ENCODE measurements at places on chromosomes 7 and 10. TPM values are rescaled to one million over a fixed set of nuclear protein-coding genes. Genes with fewer than 3 reads are reported as not detected.
A peak's percentile ranks its signal among the peaks of the same experiment; 100 is the strongest.

JAKMIP3 gene
- 1.4 TPM for total RNA-seq

GRCh38 chr7:32516551-32517100, 21.3 kb downstream of the AVL9 start:
- H3K27ac ChIP-seq, result no peak overlapping the region
- no peaks in the 10 kb centered on the region for H3K36me3 ChIP-seq
- no peaks in the 10 kb centered on the region for H3K27me3 ChIP-seq
- peaks cover 16% of the 10 kb centered on the region for H3K4me1 ChIP-seq

DNA sequence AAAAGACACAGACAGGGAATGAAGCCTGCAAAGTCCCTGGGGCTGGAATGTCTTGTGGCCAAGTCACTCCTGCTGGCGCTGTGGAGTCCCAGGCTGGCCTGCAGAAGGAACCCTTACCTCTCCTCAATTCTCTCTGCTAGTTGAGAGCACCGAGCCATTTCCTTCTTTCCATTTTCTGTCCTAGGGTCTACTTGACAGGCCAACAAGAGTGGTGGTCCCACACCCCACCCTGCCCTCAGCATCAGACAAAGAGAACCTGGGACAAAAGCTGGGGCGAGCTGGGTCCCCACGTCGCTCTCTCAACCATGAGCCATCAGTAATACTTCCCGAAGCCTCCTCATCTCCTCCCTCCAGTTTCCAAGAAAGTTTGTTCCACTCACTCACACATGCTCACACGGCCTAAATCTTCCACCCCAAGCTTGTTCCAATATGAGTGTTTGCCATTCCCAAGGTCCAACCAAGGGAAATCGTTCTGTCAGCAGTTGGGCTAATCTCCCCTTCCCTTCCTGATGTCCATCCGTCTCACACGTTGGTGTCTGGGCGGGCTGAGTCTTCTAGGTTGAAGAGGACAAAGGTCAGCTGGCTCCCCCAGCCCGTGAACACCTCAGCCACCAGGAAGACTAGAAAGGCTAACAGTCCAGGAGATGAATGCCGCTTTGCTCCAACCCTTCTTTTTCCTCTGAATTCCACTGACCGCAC, 44.3 kb downstream of the CLEC2L start:
- no peak for DNase-seq
- no peaks in the 10 kb centered on the region for H3K27me3 ChIP-seq
- peaks cover 20% of the 10 kb centered on the region for H3K36me3 ChIP-seq
- no peak overlapping the region for H3K27ac ChIP-seq
- H3K4me1 ChIP-seq, result no peaks in the 10 kb centered on the region

- H3K4me1 ChIP-seq, result no peaks in the 10 kb centered on the region
- no peak overlapping the region for H3K27ac ChIP-seq
- no peaks in the 10 kb centered on the region for H3K36me3 ChIP-seq
- DNase-seq, result no peak
- H3K27me3 ChIP-seq, result no peaks in the 10 kb centered on the region
- H3K4me3 ChIP-seq, result no peak overlapping the region
Measured at GRCh38 chr10:58201704-58202103, 66.0 kb downstream of the IPMK start.

DYNC1I1 gene
- total RNA-seq, result 24.6 TPM

DNA sequence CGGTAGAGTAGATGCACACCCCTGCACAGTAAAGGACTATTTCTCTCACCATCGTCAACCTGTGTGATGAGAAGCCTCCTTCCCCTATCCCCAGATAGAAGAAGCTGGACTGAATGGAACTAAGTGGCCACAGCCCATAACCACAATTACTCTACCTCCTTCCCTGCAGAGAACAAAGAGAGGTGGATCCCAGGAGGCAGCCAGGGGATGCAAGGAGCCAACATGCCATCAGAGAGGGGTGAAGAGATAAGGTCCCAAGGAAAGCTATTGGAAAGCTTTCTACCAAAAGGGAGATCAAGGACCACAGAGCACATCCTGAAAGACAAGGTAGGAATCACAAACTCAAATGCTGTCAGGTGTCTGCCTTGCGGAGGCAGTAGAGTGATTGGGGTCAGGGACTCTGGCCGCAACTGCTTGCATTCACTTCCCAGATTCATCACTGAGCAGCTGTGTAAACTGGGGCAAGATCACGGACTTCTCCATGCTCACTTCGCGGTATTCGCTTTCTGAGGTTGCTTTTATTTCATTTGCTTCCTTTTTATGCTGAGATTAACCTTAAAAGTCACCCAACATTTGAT, 81.6 kb upstream of the MYO3A start:
- H3K36me3 ChIP-seq, result no peaks in the 10 kb centered on the region
- no peak for DNase-seq

GRCh38 chr10:59880019-59880717, 26.2 kb downstream of the CCDC6 start:
- H3K27me3 ChIP-seq, result no peaks in the 10 kb centered on the region
- H3K4me3 ChIP-seq, result no peak overlapping the region
- H3K36me3 ChIP-seq, result no peaks in the 10 kb centered on the region
- H3K4me1 ChIP-seq, result peaks cover 36% of the 10 kb centered on the region

DNA sequence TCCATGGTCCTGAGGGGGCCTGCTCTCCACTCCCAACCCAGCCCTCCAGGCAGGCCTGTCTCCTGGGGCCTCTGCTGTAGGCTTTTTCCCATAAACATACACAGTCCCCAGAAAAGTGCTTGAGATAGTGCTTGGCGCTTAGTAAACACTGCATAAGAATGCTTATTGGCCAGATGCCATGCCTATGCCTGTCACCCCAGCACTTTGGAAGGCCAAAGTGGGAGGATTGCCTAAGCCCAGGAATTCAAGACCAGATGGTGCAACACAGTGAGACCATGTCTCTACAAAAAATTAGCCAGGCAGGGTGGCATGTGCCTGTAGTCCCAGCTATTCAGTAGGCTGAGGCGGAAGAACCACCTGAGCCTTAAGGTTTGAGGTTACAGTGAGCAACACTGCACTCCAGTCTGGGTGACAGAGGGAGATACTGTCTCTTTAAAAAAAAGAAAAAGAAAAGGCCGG, 24.6 kb upstream of the ASL start:
- no peaks in the 10 kb centered on the region for H3K4me1 ChIP-seq
- H3K4me3 ChIP-seq, result no peak overlapping the region
- no peak overlapping the region for H3K27ac ChIP-seq
- H3K36me3 ChIP-seq, result no peaks in the 10 kb centered on the region
- no peaks in the 10 kb centered on the region for H3K27me3 ChIP-seq

STK17A gene
- 55.5 TPM for total RNA-seq

GRCh38 chr7:101031082-101031481, 11.2 kb downstream of the MUC17 start:
- DNase-seq, result no peak
- no peaks in the 10 kb centered on the region for H3K36me3 ChIP-seq
- H3K4me3 ChIP-seq, result no peak overlapping the region
- H3K4me1 ChIP-seq, result no peaks in the 10 kb centered on the region
- no peaks in the 10 kb centered on the region for H3K27me3 ChIP-seq
- no peak overlapping the region for H3K27ac ChIP-seq

GRCh38 chr10:51313773-51314478, 239.6 kb downstream of the PRKG1 start:
- H3K27ac ChIP-seq, result no peak overlapping the region
- H3K27me3 ChIP-seq, result no peaks in the 10 kb centered on the region
- H3K36me3 ChIP-seq, result no peaks in the 10 kb centered on the region
- no peak for DNase-seq
- no peak overlapping the region for H3K4me3 ChIP-seq

- H3K27me3 ChIP-seq, result no peaks in the 10 kb centered on the region
- no peaks in the 10 kb centered on the region for H3K36me3 ChIP-seq
- H3K4me1 ChIP-seq, result no peaks in the 10 kb centered on the region
- no peak overlapping the region for H3K4me3 ChIP-seq
- no peak overlapping the region for H3K27ac ChIP-seq
Measured at GRCh38 chr7:69889976-69890351, 291.7 kb downstream of the AUTS2 start.

- H3K36me3 ChIP-seq, result no peaks in the 10 kb centered on the region
- H3K27ac ChIP-seq, result no peak overlapping the region
- H3K27me3 ChIP-seq, result no peaks in the 10 kb centered on the region
- H3K4me1 ChIP-seq, result no peaks in the 10 kb centered on the region
- no peak overlapping the region for H3K4me3 ChIP-seq
- DNase-seq, result no peak
Measured at GRCh38 chr7:7426676-7427075, 109.0 kb downstream of the COL28A1 start.

DNA sequence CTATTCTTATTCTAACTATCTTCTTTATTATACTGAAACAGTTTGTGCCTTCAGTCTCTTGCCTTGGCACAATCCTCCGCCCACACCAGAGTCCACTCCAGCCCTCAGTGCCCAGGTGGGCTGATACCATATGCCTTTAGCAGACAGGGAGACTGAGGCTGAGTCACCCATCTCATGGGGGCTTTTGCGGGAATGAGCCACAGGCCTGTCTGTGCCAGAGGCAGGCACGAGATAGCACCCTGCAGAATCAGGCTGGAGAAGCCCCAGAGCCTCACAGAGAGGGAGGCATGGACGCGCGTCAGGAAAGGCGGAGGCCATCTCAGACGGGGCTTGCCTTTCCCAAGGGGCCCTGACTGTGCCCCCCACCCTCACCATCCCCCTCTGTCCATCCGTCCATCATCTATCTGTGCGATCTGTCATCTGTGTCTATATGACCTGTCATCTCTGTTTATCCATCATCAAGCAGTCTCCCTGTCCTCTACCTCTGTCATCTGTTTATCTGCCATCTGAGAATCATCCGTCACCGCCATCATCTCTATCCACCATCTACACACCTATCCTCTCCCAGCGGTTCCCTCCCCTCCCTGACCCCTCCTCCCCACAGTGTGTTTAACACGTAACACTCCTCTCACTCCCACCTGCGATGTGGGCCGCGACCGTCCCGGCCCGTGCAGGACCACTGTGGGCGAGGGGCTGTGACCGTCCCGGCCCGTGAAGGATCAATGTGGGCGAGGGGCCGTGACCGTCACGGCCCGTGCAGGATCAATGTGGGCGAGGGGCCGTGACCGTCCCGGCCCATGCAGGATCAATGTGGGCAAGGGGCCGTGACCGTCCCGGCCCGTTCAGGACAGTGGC, 7.3 kb upstream of the ADAP1 start:
- H3K27ac ChIP-seq, result no peak overlapping the region
- H3K4me1 ChIP-seq, result peaks cover 41% of the 10 kb centered on the region
- H3K27me3 ChIP-seq, result no peaks in the 10 kb centered on the region
- H3K36me3 ChIP-seq, result peaks cover 2% of the 10 kb centered on the region
- no peak overlapping the region for H3K4me3 ChIP-seq

DNA sequence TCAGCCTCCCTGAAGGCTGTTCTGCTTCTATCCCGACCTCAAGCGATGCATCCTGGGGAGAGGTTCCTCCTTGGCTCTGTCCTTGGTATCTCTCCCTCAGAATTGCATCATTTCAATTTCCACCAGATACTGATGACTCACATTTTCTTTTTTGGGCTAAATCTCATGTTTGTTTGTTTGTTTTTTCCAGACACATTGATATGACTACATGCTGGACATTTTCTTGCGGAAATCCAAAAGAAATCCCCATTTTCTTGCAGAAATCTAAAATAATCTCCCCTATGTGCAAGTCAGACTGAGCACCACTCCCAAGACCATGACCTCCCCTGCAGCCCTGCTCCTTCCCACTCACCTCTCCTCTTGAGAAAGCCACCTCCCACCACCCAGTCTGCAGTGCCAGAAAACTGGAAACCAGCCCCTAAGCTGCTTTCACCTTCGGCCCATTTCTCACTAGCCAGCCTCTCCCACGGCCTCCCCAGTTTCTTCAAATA, 260.2 kb upstream of the PRKCQ start:
- DNase-seq, result no peak
- H3K4me1 ChIP-seq, result no peaks in the 10 kb centered on the region
- no peaks in the 10 kb centered on the region for H3K36me3 ChIP-seq
- H3K4me3 ChIP-seq, result no peak overlapping the region
- no peak overlapping the region for H3K27ac ChIP-seq
- no peaks in the 10 kb centered on the region for H3K27me3 ChIP-seq

- no peak for DNase-seq
- H3K4me1 ChIP-seq, result no peaks in the 10 kb centered on the region
- H3K36me3 ChIP-seq, result no peaks in the 10 kb centered on the region
- no peak overlapping the region for H3K4me3 ChIP-seq
- no peak overlapping the region for H3K27ac ChIP-seq
- H3K27me3 ChIP-seq, result no peaks in the 10 kb centered on the region
Measured at GRCh38 chr10:78194539-78195402, 161.1 kb downstream of the RPS24 start.

DNA sequence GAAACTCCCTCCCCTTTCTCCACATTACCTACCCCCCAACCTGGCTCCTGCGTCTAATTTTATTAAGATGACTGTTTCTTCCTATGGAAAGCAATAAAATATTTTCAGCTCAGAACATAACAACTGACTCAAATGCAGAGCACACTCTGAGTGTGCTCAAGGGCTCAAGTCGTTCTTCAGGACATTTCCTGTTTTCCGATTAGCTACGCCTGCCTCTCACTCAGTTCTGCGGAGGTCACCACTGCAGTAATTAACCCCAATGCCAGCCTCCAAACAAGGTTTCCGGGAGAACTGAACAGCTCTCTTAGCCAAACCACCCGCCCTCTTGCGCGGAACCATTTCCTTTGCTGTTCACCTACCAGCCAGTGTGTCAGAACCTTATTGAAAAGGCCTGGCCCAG, 19.3 kb downstream of the MYOF start:
- H3K36me3 ChIP-seq, result no peaks in the 10 kb centered on the region
- H3K4me3 ChIP-seq, result no peak overlapping the region
- H3K27me3 ChIP-seq, result no peaks in the 10 kb centered on the region
- no peak for DNase-seq
- peaks cover 59% of the 10 kb centered on the region for H3K4me1 ChIP-seq

DNA sequence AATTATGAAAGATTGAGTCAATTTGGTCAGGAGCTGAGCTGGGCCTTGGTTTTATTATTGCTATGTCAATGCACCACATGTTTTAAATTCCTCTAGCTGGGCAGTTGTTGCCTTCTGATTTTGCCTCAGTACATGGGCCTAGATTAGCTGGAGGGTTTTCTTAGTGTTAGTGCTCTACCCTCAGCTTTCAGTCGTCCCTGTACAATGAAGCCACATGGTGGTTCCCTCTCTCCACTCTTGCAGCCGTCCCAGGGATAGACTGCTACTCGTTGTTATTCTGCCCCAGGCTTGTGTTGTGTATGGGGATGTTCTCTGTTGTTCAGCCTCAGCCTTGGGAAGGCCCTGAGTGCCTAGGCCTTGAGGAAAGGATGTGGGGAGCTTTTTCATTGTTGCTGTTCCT, 37.0 kb downstream of the NHLRC2 start:
- peak overlapping the region; percentile 34 for H3K27ac ChIP-seq
- peaks cover 22% of the 10 kb centered on the region for H3K4me1 ChIP-seq
- no peaks in the 10 kb centered on the region for H3K27me3 ChIP-seq
- no peak overlapping the region for H3K4me3 ChIP-seq
- DNase-seq, result no peak

DNA sequence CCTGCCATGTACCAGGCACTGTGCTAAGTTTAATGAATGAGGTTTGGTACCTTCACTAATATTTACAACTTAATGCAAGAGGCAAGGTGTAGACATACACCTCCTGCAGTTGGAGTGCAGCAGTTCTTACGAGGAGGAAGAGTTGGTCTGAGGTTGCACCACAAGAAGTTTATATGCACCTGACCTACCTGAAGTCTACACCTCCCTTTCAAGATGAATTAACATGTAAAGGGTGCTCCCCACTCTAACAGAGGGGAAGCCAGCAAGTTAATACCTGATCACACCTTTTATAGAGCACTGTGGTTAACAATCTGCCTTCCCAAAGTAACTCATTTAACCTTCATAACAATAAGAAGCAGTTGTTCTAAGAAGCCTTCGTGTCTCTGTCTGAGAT, 120.0 kb downstream of the LYZL1 start:
- H3K4me1 ChIP-seq, result peaks cover 24% of the 10 kb centered on the region
- DNase-seq, result no peak
- no peaks in the 10 kb centered on the region for H3K27me3 ChIP-seq
- peak overlapping the region; percentile 78 for H3K27ac ChIP-seq
- no peaks in the 10 kb centered on the region for H3K36me3 ChIP-seq

AKR1C2 gene
- 93.3 TPM for total RNA-seq

GRCh38 chr10:53045315-53045714, 272.7 kb upstream of the MBL2 start:
- no peak overlapping the region for H3K4me3 ChIP-seq
- H3K4me1 ChIP-seq, result no peaks in the 10 kb centered on the region
- H3K27me3 ChIP-seq, result no peaks in the 10 kb centered on the region
- H3K36me3 ChIP-seq, result no peaks in the 10 kb centered on the region

HKDC1 gene
- total RNA-seq, result 0.14 TPM

Data from thoracic aorta (tissue), 2 donors.